ENCODE measurements at places on chromosomes 7 and 10.

DNA sequence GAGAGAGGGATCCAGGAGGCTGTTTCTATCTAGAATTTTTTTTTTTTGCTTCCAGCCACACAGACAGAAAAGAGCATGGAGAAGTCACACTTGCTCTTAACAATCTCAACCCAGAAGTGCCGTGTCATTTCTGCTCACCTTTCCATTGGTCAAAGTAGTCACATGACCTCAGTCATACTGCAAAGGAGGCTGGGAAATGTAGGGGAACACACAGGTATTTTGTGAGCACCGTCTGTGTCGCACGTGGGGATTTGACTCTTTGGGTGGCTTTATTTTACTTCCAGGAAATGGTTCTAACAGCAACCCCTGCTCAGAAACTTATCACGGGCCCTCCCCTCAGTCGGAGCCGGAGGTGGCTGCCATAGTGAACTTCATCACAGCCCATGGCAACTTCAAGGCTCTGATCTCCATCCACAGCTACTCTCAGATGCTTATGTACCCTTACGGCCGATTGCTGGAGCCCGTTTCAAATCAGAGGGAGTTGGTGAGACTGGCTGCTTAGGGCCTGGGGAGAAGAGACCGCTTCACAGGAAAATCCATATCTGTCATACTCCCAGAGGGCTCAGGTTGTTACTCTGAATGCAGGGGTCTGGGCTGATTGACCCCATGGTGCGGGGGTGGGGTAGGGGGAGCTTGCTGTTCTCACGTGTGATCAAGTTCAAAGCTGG lies 13.1 kb upstream of the CPA1 start:
- DNase-seq, result no peak

- no peak for DNase-seq
These were observed 39.1 kb downstream of the TASOR2 start for GRCh38 chr10:5723692-5724091.

DNA sequence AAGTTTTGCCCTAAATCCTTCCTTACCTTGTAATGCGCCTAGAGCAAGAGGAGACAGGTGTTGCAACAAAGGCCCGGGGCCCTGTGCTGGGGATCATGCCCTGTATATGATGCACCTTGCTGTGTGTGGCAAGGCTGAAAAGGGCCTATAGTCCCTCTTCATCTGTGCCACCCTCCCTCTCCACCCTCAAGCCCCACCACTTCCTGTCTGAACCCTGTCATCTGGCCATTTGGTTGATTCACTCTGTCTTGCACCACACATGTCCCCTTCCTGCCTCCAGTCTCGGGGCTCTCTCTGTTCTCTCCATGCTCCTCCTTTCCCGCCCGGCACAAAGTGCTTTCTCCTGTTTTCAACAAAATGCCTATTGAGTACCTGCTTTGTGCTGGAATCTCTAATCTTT lies 11.5 kb upstream of the MALSU1 start:
- no peak for DNase-seq

DNA sequence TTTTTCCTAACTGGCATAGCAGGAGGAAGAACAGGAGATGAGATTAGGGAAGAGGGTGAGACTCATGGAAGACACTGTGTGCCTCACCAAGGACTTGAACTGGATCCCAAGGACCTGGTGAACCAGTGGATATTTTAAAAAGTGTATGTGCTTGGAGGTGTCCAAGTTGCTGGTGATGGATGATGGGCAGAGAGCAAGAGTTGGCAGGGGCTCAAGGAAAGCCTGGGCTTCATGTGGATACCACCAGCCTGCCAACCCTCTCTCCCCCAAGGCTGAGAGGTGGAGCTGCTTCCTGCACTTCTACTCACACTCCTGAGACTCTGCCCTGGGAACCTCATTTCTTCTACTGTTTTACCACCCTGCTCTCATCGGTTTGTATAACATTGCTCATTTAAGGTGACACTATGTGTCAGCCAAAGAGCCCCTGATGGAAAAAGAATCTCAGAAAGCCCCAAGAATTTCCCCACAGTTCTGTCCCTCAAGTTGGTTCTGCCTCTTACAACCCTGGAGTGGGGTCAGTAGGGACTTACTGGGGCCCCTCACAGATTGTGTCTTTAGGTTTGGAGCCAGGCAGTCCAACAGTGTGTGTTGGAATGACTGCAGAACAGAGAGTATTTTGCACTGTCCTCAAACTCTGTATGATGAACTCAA lies 56.2 kb upstream of the PDCD4 start:
- DNase-seq, result no peak

- no peak for DNase-seq
These were observed 579.8 kb downstream of the PARD3 start for GRCh38 chr10:34235164-34235832.

- DNase-seq, result no peak
These were observed 429.7 kb downstream of the ARL4A start for GRCh38 chr7:13117103-13117502.

DNA sequence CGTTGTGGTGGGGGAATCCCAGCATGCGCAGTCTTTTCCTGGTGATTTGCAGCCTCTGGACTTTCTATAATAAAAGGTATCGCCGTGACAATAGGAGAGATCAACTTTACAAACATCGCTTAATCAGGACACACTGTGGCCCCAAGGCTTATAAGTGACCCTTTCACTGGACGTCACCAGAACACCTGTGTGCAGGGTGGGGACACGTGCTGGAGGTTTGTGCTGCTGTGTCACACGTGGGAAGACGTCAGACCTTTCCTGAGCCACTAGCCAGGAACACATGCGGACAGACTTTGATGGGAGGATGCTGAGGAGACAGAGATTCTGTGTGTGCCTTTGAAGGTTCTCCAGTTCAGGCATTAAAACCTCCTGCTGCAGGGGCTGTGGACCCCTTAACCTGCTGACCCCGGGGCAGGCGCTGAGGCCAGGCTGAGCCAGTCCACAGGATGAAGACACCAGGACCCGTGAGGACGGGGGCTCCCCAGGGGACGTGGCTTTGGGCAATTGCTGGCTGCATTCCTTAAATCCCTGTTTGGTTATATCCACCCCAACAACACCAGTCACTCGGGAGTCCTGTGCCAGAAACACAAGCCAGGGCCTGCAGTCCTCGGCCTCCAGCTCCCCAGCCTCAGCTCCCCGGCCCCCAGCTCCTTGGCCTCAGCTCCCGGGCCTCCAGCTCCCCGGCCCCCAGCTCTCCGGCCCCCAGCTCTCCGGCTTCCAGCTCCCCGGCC lies 183.4 kb downstream of the PTPRN2 start:
- no peak for DNase-seq

DNA sequence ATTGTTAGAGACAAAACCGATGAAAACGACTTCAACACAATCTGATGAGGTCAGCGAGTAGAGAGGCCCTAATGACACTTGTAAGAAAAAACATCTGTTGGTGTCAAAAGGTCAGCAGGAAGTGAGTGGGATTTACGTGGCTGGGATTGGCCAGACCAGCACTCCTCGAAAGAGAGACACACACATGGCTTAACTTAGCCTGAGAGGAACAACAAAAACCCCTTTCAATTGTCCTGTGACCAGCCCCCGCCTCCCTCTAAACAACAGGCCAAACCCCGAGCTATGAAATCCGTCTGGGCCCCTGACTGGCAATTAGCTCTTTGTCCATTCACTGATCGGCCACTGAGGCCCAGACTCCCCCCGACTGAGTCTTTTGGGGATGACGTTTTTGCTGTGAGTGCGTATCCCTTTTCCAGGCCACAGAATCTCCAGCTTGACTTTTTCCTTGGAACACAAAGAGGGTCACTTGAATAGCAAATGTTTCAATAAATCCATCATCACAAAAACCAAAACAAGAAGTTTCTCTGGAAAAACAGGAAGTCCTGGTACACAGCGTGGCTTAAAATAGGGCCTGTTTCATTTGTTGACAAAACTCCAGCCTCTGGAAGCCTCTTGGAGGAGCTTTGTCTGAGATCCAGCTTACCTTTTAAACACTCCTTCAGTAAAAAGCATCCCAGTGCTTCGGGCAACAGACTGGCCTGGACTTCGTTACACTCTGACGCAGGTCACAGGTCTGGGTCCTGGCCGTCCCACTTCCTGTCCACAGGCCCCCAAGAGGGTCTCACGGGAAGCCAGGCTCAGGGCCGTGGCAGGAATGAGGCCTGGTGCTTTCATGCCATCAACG lies 103.0 kb downstream of the CTBP2 start:
- peak; percentile 87 for DNase-seq
